ENCODE measurements at places on chromosomes 5 and 9.

DNA sequence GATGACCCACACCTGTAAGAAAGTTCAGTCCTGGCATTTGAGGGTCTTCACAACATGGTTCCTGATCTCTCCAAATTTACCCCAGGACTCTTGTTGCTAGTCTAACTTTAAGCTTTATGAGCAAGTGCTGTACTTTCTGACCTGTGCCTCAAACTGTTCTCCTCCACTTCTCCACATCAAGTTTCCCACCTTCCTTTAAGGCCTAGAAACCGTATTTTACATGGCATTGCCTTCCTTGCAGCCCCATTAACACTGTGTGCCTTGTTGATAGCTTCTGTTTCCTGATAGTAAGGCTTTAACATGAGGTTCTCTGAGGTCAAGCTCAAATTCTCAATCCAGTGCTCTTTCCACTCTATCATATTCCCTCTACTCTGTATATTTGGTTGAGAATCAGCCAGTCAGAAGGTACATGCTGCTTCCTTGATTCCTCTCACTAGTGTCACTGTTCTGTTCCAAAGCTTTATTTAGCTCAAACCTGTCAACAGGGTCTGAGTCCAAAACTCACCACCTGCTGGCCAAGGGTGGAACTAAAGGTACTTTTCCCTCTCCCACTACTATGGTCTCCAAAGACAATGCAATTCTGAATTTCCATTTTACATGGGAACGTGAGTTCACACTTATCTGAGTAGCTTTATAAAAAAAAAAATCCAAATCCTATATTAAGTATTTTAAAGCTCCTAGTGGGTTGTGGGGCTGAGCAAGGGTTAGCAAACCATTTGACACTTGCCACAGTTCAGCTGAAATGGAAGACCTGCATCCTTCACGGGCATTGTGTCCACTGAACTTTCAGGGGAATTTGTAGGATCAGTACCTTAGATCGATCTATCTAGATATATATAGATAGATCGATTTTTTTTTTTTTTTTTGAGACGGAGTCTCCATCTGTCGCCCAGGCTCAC lies 21.1 kb downstream of the VCP start:
- DNase-seq: peak; percentile 52

GRCh38 chr9:129347316-129348120 lies 169.5 kb upstream of the IER5L start:
- no peak for DNase-seq

- no peak for DNase-seq
These were observed 60.9 kb upstream of the GDNF start for GRCh38 chr5:37900692-37901091.

GRCh38 chr5:58453306-58453705 lies 6.6 kb downstream of the PLK2 start:
- DNase-seq: no peak

DNA sequence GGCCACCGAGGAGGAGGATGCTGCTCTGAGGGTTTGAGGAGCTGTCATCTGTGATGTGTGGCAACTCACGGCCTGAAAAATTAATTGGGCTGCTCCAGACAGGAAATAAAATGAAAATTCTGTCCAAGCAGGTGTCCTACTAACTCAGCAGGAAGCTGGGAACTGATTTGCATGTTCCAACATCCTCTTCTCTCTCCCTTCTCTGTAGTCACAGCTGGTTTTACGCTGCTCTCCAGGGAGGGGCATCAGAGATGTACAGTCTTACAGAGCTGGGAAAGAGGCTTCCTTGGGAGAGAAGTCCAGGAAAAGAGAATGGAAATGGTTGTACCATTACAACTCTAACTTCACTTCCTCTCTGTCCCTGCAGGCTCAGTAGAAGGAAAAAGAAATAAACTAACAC lies 24.2 kb upstream of the SIL1 start:
- DNase-seq: no peak

DNA sequence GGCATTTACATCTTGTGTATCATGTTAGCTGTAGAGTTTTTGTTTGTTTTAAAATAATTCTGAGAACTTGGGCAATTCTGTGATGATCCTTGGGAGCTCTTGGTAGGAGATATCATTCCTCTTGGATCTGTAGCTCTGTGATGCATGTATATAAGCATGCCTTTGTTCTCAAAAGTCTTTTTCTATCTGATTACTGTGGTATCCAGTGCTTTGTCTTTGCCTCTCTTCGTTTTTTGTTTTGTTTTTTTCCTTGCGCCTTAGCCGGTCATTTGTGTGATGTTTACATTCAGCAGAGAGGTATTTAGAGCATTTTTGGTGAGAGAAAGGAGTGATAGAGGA lies 110.0 kb downstream of the PAM start:
- DNase-seq: no peak

GRCh38 chr9:13395156-13395555 lies 115.7 kb upstream of the MPDZ start:
- DNase-seq: no peak

GRCh38 chr5:94503677-94504076 lies 114.7 kb downstream of the KIAA0825 start:
- no peak for DNase-seq

DNA sequence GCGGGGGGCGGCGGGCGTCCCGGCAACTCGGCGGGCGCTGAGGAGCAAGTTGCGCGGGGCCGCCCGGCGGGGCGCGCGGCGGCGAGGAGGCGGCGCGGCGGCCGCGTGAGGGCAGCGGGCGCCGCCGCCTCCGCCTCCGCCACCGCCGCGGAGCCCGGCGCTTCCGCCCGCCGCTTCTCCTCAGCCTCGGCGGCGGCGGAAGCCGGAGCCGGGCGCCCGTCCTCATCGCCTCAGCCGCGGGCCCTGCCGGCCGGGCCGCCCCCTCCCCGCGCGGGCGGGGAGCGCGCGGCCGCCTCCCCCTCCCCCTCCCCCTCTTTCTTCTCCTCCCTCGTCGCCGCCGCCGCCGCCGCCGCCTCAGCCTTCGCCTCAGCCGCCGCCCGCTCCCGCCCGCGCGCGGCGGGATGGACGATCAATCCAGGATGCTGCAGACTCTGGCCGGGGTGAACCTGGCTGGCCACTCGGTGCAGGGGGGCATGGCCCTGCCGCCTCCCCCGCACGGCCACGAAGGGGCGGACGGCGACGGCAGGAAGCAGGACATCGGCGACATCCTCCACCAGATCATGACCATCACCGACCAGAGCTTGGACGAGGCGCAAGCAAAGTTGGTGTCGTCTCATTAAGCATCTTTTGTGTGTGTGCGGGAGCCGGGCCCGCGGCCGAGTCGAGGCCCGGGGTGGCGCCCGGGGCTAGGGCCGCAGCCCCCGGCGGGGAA lies at the start of gene PBX3:
TSS of gene PBX3 (plus strand) at position 321 of the 712 bp plus-strand sequence.
- peak; percentile 54 for DNase-seq

DNA sequence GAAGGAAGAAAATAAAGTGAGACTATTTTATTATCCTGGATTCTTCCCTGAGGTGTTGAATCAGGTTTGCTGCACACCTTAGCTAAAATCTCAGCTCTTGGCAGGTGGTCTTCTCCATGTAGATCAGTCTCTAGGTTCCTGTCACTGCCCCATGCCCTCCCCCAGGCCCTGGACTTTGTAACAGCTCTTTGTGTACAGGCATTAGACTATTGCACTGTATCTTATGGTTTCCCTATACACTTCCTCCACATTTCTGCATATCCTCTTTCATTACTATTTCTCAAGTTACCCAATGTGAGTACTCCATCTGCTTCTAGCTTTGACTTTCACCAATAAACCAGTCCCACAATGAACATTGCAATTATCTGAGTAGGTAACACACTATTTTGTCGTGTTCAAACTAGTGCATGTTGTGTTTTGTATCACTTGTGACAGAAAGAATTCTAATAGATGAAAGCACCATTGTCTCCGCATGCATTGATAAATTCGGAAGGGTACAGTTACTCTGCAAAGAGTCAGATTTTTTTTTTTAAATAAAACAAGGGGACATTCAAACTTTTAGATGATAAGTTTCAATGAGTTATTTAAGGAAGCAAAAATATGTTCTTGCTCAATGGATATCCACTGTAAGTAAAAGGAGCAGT lies 1348.7 kb upstream of the C9orf72 start:
- DNase-seq: no peak

DNA sequence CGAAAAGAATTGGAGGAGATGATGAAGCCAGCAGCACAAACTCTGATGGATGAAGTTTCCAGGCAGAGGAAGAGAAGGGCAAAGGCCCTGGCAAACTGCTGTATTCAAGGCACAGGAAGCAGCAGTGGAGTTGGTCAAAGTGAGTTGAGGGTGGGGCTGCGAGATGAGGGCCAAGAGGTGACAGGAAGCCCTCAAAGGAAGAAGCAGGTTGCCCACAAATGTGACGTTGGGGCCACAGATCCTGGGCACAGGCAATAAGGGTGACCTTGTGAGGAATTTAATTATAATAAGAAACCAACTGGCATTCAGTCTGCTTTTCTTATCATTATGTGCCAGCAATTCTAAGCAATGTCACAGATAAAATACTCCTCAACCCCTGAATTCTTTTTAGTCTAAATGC lies 261.8 kb downstream of the CTNND2 start:
- no peak for DNase-seq

DNA sequence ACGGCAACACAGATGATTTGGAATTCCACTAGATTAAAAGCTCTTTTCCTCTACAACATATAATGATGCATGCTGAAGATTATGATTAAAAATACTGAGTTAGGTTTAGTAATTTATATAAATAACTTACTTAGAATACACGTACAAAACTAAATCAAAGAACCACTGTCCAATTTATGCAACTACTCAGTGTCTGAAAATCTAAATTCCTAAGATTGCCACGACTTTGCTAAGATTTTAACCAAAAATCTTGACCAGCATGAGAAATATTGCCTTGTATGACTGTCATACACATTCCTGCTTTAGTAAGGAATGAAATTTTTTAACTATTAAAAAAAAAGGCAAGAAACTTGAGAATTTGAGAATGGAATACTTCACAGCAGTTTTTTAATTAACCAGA lies 292.4 kb downstream of the ZNF608 start:
- DNase-seq: no peak

- no peak for DNase-seq
These were observed 179.4 kb downstream of the PPP2R2B start for GRCh38 chr5:146699138-146699537.

DNA sequence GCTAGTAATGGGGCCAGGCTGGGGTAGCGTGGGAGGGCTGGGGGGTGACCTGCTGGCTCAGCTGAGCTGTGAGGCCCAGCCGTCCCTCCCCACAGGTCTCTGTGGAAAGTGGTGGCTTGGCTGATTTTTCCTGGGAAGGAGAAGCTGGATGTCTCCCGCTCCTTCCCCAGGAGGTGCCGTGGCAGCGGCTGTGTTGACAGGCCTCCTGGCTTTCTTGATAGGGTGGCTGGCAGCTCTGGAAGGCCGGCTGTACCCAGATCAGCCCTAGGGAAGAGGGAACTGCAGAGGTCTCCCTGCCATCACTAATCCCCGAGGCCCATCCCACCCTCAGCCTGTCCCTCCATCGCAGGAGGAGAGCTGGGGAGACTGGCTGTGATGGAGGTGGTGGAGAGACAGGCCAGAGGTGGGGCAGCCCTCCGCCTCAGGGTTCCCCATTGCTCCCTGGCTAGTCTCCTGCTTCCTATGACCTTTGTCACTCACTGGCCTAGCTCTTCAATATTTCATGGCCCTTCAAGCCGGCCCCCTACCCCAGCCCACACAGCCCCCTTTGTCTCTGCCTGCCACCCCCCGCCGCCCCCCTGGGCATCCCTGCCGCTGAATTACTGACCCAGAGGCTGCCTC lies 6.8 kb downstream of the CXXC5 start:
- no peak for DNase-seq

DNA sequence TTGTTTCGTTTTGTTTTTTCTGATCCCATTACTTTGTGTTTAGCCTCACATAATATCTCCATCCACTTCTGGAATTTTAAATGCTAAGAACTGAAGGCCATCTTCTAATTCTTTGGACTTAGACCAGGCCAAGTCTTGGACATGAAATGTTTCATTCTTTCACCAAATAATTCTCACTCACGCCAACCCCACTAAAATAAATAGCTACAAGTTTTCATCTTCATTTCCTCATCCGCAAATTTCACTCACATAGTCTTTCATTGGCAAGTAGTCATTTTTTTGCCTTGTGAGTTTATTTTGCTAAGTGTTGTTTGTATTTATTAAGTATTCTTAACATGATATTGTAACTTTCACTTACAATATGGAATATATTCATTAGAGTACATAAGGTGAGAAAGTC lies 1188.6 kb upstream of the SEMA6A start:
- no peak for DNase-seq

GRCh38 chr9:16970321-16970720 lies 99.9 kb upstream of the BNC2 start:
- DNase-seq: no peak

DNA sequence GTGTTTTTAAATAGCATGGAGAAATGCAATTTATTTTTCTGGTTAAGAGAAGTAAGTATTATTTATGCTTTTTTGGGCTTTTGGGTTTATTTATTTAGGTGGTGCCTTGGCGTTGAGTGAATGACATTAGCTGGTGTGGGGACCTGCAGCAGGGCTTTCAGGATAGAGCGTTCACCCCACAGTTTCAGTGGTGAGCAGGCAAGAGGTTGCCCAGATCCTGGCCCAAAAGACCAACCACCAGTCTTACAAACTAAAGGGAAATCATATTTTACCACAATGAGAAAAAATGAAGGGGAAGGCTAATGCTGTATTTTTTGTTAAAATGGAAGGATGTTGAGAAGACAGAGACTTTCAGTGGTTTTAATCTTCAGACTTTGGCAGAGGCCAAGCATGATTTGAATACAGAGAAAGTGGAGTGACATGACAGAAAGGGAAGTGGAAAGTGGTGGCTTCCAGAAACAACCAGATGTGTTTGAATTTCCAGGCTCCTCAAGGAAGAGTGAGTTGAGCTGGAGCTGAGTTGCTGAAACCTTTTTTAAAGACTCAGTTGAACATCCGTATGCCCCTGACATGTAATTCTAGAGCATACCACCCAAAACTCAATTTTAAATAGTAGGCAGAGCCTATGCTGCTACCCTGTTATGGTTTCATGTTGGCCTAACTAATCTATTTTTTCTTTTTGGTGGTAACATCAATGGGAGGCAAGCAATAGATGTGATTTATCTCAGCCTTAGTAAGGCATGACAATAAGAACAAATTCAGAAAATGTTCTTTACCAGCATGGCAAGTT lies 94.8 kb downstream of the AOPEP start:
- DNase-seq: no peak

DNA sequence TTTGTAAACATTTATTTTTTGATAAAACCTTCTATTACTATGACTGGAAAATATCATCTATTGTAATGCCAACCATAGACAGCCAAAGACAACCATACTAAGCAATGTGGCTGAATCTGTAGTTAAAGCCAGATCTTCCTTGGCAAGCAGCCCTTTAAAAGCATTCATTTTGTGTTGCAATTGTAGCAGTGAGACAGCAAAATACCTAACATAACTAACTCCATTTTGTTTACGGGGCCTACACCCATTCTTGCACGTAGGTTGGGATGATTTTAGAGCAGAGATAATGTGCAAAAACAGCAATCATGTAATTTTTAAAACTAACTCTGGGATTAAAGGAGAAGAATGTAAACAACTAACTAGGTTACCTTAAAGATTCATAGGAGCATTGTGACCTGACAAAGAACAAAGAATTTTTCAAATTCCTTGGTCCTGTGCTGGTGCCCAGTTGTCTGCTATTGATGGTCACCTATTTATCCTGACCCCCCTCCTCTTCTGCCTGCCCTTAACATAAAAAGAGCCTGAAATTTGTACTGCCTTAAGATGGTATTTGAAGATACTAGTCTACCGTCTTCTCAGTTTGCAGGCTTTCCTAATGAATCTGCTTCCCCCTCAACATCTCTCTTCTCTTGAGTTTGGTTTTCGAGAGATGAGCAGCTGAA lies 10.6 kb downstream of the IFNA1 start:
- no peak for DNase-seq

GRCh38 chr5:142845954-142846398 lies 75.8 kb downstream of the ARHGAP26 start:
- DNase-seq: no peak

GRCh38 chr5:180411948-180412347 lies 58.8 kb upstream of the GFPT2 start:
- no peak for DNase-seq
